Right atrium auricular region (tissue), 2 donors: ENCODE measurements at places on chromosomes 12 and 14. TPM values are rescaled to one million over a fixed set of nuclear protein-coding genes. Genes with fewer than 3 reads are reported as not detected.

Gene SRRM4
- not detected for total RNA-seq

Gene PYGL
- total RNA-seq = 27.1 TPM

Gene METTL17
- total RNA-seq = 37.8 TPM

Gene ATL1
- 2.6 TPM for total RNA-seq

Gene TMEM229B
- total RNA-seq = 1.3 TPM
